ENCODE measurements at places on chromosomes 16 and 17.

- no peak for DNase-seq
These were observed 80.6 kb upstream of the RCVRN start for GRCh38 chr17:9985646-9986045.

GRCh38 chr16:58128181-58128631 lies 975 bp downstream of the CFAP20 start:
- no peak for DNase-seq

GRCh38 chr16:59148769-59149155 lies 414.6 kb upstream of the GOT2 start:
- DNase-seq, result no peak

- DNase-seq, result no peak
These were observed 162.9 kb downstream of the SEC14L1 start for GRCh38 chr17:77303620-77304019.

GRCh38 chr17:17822189-17822588 lies 14.6 kb downstream of the SREBF1 start:
- DNase-seq, result peak; percentile 92

GRCh38 chr17:45851464-45851863 lies 6.8 kb downstream of the SPPL2C start:
- no peak for DNase-seq

DNA sequence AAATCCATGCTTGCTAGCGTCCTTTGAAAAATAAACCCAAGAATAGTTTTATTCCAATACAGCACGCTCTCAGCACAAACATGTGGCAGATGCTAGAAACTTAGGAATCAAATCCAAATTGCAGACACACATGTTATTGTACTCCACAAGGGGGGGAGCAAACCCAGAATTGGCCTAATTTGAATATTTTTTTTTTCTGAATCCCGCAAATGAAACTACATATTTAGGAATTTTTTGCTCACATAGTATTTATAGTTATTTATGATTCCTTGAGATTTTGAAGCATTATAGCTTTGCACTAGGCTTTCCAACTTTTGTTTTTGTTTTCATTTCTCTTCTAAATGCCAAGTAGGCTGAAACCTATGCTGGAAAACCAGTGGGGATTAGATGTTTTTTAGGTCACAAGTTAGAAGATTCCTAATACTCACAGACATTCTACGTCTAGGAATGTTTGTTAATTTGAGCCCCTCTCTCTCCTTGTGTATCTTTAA lies 59.3 kb upstream of the CDH11 start:
- peak; percentile 19 for DNase-seq

- no peak for DNase-seq
These were observed 6.7 kb downstream of the IL4R start for GRCh38 chr16:27320261-27321012.

GRCh38 chr16:17067882-17068281 lies 402.9 kb downstream of the XYLT1 start:
- DNase-seq, result no peak

DNA sequence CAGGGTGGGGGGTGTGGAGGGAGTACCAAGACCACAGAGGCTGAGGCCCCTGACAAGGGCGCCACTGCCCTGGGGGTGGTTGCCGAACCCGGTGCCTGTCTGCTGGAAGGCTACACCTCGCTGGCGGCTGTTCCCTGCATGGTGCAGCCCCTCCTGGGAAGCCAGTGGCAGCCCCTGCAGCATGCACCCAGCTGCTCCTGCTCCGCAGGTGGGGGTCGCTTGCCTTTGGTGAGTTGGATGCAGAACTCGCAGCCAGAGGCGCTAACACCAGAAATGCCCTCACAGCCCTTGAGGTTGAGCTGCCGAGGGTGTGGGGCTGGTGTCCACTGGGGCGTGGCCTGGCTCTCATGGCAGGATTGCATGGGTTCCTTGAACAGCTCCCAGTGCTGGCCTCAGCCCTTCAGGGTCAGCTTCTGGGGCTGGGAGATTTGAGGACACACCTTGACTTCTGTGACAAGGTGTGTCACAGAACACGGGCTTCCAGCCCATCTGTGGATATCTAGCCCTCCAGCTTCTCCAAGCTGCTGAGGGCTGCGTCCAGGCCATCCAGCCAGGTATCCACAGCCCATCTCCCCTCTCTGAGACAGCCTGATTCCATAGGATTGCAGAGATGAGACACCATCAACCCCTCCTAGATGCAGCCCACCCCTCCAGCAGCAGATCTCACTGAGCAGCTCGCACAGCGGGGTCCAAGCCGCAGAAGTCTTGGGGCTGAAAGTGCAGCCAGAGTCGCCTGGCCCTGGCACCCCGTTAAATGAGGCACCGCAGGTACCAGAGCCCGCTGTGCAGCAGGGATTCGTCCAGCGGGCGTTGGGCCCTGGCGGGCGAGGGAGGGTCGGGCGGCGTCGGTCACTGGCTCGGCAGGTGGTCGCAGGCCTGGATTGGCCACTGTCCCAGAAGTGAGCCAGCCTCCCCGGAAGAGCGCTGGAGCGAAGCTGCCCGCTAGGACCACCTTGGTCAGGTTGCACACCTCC lies 586.3 kb downstream of the KCNJ18 start:
- no peak for DNase-seq

GRCh38 chr17:596763-597644 lies 117.6 kb downstream of the VPS53 start:
- peak; percentile 55 for DNase-seq

GRCh38 chr17:40803617-40804082 lies 3.9 kb upstream of the KRT28 start:
- peak; percentile 75 for DNase-seq

- DNase-seq, result peak; percentile 33
These were observed 3.1 kb upstream of the CPD start for GRCh38 chr17:30375661-30376060.

- DNase-seq, result no peak
These were observed 287.6 kb upstream of the CDH11 start for GRCh38 chr16:65409510-65409909.

DNA sequence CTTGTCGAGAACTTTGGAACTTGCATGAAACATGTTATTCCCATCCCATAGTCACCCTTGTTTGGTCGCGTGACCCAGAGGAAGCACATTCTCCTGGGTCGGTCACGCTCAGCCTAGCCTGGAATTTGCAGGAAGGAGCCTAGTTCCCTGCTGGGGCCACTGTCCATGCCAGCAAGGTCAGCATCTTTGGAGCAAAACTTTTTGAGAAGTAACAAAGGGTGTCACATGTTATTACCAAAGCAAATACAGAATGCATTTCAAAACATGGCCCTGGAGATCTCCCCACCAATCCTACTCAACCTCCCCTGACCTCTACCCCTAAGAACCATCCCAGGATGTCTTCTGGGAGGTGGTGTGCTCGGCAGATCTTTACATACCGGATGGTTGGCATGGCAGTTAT lies 26.2 kb upstream of the IRF8 start:
- DNase-seq, result no peak

- DNase-seq, result peak; percentile 77
These were observed 424.4 kb downstream of the PMP22 start for GRCh38 chr17:14840616-14841231.

GRCh38 chr16:31507617-31507928 lies 618 bp downstream of the RUSF1 start:
- no peak for DNase-seq

DNA sequence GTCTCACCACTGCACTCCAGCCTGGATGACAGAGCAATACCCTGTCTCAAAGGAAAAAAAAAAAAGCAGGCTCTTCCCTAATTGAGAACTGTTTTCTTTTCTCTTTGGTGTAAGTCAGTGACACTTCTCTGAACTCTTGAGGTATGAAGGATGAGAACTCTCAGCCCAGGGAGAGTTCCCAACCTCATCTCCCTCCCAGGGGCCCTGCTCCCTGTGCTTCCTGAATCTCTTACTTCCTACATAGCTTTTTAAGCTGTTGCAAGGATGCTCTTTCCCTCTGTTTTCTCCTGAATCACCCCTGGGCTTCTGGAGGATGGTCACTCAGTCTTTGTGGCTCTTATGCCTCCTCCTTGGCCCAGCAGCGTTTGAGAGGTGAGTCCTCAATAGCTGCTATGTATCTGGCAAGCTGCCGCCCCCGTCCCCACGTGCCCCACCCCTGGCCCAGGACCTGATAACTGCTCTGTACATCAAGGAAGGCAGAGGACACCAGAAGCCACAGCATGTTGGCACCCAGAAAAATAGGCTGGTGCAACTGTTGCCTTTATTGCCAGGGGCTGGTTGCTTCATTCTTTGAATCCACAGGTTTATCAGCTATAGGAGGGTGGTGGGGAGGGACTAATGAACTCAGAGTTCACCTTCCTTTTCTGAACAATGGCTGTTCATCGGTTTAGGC lies 24.0 kb downstream of the IGF2BP1 start:
- DNase-seq, result peak; percentile 48

DNA sequence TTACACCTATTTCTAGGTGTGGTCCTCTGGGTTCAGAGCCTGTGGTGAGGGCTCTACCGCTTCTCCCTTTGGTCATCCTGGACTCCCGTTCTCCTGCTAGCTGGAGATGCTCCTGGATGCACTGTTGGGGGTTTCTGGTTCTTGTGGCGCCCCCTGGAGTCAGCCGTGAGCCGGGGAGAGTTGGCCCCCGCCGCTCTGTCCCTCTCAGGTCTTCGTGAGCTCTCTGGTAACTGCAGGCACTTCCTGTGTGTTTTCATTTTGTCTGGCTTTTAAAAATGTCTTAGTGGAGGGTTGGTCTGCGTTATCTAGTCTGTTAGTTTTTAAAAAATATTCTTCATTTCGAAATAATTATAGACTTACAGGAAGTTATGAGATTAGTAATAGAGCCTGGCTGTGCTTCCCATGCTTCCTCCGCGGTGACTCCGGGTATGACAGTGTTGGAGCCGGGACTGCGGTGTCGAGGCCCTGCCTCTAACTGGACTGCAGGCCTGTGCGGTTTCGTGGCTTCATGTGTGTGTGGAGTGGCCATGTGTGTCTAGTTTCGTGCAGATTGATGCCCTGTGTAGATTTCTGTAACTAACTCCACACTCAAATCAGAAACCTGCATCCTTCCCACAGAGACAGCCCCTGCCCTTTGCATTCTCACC lies 78.0 kb upstream of the ZNF750 start:
- peak; percentile 51 for DNase-seq

GRCh38 chr17:6496116-6496481 lies 51.8 kb downstream of the PIMREG start:
- no peak for DNase-seq

GRCh38 chr17:2042390-2042847 lies 597 bp downstream of the OVCA2 start:
- DNase-seq, result peak; percentile 44

DNA sequence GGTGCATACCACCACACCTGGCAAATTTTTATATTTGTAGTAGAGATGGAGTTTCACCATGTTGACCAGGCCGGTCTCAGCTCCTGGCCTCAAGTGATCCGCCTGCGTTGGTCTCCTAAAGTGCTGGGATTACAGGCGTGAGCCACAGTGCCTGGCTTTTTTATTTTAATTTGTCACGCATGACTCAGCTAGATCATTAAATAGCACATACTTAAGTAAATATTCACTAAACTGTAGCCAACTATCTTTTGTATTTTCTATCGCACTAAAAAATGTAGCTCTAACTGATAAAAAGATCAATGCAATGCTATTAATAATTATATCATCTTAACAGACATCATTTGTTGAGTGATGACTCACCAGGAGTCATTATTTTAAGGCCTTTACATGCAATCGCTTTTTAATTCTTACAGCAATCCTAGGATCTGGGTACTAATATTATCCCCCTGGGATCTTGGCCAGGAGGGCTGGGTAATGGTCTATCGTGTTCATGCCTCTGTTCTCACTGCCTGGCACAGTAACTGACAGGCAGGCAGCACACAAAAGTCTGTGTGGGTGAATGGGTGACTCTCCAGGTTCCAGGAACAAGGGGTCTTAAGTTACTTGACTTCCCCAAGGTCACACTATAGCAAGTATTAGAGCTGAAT lies 693.5 kb upstream of the EEF2KMT start:
- DNase-seq, result no peak

DNA sequence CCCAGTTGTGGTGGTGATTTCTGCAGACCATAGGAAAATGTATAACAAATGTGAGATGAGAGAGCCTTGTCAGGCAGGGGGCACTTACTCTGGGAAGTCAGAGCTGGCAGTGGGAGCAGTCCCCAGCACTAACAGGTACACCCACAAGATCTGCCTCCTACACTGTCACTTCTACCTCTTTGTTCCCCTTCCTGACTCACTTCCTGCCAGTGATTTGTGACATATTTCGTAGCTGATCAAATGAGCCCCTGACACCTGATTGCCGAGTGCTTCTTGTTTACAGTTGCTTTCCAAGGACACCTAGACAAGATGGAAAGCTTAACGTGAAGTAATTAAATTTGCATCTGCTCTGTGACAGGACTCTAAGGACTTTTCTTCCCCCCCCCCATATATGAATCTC lies 40.5 kb downstream of the FTO start:
- DNase-seq, result no peak

DNA sequence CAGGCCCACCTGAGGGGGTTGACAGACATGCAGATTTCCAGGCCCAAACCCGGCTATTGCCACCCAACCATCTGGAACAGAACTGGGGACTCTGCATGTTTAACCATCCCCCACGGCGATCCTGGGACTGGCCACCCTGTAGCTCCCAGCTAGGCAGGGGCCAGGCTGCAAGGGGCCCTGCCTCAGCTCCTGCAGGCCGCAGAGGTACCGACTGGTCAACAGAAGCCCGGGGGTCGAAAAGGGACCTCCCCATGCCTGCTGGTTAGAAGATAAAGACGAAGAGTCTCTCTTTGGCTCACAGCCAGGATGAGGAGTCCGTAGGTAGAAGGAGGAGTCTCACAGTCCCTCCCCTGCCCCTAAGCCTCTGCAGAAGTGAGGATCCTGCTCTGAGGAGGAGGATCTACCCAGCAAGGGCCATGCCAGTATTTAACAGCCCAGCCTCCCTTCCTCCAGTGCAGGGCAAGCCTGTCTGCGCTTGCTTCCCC lies 223.4 kb upstream of the TNRC6C start:
- DNase-seq, result no peak

DNA sequence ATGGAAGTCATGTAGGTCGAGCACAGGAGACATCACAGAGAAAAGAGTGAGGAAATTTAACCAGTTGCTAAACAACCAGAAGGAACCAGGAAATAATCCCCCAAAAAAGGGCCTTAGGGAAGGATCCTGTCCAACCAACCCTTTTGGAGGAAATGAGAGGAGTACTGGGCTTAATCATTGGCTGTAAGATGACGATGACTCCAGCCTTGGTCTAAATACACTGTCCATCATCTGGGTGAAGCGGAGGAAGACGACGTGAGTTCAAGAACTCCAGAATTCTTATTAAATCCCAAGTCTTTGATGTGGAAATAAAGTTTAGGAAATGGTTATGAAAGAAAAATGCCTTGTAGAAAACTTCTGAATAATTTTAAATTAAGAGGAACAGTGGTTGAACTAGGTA lies 11.5 kb upstream of the ALOX15 start:
- DNase-seq, result no peak

- no peak for DNase-seq
These were observed 667 bp downstream of the PSMD3 start for GRCh38 chr17:39981207-39981741.

GRCh38 chr17:82944990-82945389 lies 105.2 kb upstream of the ZNF750 start:
- DNase-seq, result no peak

- peak; percentile 92 for DNase-seq
These were observed 26.1 kb upstream of the ABCA8 start for GRCh38 chr17:68981288-68981687.

GRCh38 chr17:1532836-1533602 lies 16.6 kb upstream of the INPP5K start:
- peak; percentile 19 for DNase-seq

- no peak for DNase-seq
These were observed 592 bp downstream of the GCSH start for GRCh38 chr16:81095653-81095952.

Data from cardiac fibroblast (primary cell).